ENCODE measurements at places on chromosomes 16 and 17.

GRCh38 chr17:80123791-80124190 is 22.4 kb downstream of the GAA start:
- DNase-seq = no peak

- no peak for DNase-seq
Observed at GRCh38 chr17:52035336-52035915, 123.1 kb downstream of the CA10 start.

GRCh38 chr17:62703261-62703775 is 75.8 kb downstream of the MRC2 start:
- DNase-seq = no peak

GRCh38 chr16:67246756-67247191 is 507 bp downstream of the FHOD1 start:
- no peak for DNase-seq

- no peak for DNase-seq
Observed at GRCh38 chr16:8920645-8921346, 38.6 kb downstream of the LITAFD start.

DNA sequence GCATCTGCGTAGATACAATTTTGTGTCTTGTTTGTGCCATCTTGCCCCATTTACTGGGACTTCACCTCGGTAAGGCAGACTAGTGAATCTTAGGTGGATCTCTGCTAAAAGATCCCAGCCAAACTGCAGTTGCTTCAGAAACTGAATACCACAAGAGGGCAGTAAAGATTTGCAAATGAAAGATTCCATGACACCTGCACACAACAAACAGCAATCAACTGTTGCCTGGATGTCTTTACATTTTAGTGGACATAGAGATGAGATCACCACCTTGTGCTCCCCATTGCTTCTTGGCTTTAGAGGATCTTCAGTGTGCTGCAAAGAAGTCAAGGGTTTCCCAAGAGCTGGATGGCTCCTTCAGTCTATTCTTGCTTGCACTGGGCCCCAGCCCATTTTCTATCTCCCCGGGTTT is 119.2 kb upstream of the CACNG5 start:
- DNase-seq = no peak
